Right lobe of liver (tissue), 6 donors: ENCODE measurements at places on chromosomes 5 and 9. TPM values are rescaled to one million over a fixed set of nuclear protein-coding genes. Genes with fewer than 3 reads are reported as not detected.

GRCh38 chr5:11851416-11851815, 52.8 kb downstream of the CTNND2 start:
- no peaks in the 10 kb centered on the region for H3K36me3 ChIP-seq
- no peak overlapping the region for H3K4me3 ChIP-seq

- H3K4me1 ChIP-seq = peaks cover 7% of the 10 kb centered on the region
- H3K27me3 ChIP-seq = no peaks in the 10 kb centered on the region
- no peak overlapping the region for H3K27ac ChIP-seq
- no peak for DNase-seq
These were observed 2.9 kb downstream of the TGFBI start for GRCh38 chr5:136031711-136032110.

FGF1 gene
- total RNA-seq = 0.12 TPM

GRCh38 chr9:89622933-89623861, 18.4 kb downstream of the GADD45G start:
- H3K27ac ChIP-seq = no peak overlapping the region
- H3K4me1 ChIP-seq = no peaks in the 10 kb centered on the region
- H3K36me3 ChIP-seq = no peaks in the 10 kb centered on the region
- H3K4me3 ChIP-seq = no peak overlapping the region

- H3K4me3 ChIP-seq = no peak overlapping the region
- no peaks in the 10 kb centered on the region for H3K27me3 ChIP-seq
- peaks cover 65% of the 10 kb centered on the region for H3K4me1 ChIP-seq
- DNase-seq = peak; percentile 29
These were observed 400.3 kb downstream of the ZSWIM6 start for GRCh38 chr5:61732369-61732768.

GRCh38 chr5:117065161-117065560, 490.5 kb upstream of the SEMA6A start:
- no peak overlapping the region for H3K27ac ChIP-seq
- H3K4me1 ChIP-seq = no peaks in the 10 kb centered on the region
- no peak overlapping the region for H3K4me3 ChIP-seq
- no peaks in the 10 kb centered on the region for H3K36me3 ChIP-seq
- DNase-seq = no peak

- no peak overlapping the region for H3K4me3 ChIP-seq
- H3K36me3 ChIP-seq = no peaks in the 10 kb centered on the region
- no peak overlapping the region for H3K27ac ChIP-seq
- H3K4me1 ChIP-seq = no peaks in the 10 kb centered on the region
These were observed 338.0 kb downstream of the SEMA5A start for GRCh38 chr5:9207817-9208418.

NR2F1-AS1 gene
- 3.8 TPM for total RNA-seq

DNA sequence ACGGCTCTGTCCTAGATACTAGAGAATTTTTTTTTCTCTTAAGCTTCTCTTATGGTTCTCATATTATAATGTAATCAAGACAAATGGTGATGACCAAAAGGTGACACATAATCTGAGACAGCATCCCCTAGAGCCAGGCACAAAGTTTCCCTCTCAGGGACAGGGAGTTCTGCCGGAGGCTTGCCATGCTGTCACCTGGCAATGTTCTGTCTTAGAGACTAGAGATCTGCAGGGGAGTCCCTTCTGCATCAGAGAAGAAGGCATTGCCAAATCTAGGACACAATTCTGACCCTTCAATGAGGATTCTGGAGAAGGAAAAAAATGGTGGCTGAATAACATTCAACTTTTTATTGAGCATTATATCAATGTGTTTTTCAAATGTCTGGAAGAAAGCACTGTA, 261.2 kb upstream of the TRPC7 start:
- H3K4me3 ChIP-seq = no peak overlapping the region
- H3K36me3 ChIP-seq = no peaks in the 10 kb centered on the region
- H3K27me3 ChIP-seq = no peaks in the 10 kb centered on the region

SLC23A1 gene
- total RNA-seq = 22.1 TPM

DNA sequence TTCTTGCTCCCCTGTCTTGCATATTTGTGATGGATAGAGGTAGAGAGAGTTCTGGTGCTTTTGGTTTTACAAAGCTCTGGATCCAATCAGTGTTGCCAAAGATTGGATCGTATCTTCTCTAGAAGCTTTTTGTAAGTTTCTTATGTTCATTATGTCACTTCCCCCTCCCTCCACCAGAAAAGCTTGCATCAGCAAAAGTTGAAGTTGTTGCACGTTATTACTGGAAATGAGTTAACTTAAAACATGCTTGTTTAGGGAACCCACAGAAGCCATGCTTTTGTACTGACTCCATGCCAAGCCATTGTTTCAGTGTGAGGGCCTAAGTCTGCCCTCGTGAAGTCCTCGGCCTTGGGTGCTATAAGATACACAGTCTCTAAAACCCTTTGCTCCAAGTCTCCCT, 186.5 kb downstream of the ERCC6L2 start:
- no peak overlapping the region for H3K4me3 ChIP-seq
- no peak for DNase-seq
- no peaks in the 10 kb centered on the region for H3K27me3 ChIP-seq
- H3K36me3 ChIP-seq = no peaks in the 10 kb centered on the region
- no peaks in the 10 kb centered on the region for H3K4me1 ChIP-seq

DNA sequence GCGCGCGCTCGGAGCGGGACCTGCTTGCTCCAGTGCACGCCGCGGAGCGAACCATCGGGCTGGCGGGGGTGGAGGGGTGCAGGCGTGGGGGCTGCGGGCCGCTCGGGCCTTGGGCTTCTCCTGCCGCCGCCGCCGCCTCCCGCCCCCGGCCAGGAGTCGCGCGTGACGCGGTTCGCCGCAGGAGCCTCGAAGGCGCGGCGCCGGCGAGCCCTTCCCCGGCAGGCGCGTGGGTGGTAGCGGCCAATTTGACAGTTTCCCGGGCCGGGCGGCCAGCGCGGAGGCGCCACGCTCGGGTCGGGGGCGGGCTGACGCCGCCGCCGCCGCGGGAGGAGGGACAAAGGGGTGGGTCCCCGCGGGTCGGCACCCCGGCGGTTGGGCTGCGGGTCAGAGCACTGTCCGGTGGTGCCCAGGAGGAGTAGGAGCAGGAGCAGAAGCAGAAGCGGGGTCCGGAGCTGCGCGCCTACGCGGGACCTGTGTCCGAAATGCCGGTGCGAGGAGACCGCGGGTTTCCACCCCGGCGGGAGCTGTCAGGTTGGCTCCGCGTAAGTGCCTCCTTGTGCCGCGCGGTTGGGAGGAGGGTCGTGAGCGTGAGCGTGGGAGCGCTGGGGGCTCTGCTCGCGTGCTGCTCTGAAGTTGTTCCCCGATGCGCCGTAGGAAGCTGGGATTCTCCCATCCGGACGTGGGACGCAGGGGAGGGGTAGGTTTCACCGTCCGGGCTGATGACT, at the start of gene TJP2:
TJP2 (plus strand) TSS at position 387 of the 725 bp plus-strand sequence; CDS start at position 483, 96 bp downstream.
- peak within 1 kb of the TSS; percentile 70 for H3K4me3 ChIP-seq
- DNase-seq = peak; percentile 91
- H3K36me3 ChIP-seq = no peaks in the 10 kb centered on the region

- no peak overlapping the region for H3K27ac ChIP-seq
- no peaks in the 10 kb centered on the region for H3K36me3 ChIP-seq
- H3K4me3 ChIP-seq = no peak overlapping the region
- no peak for DNase-seq
These were observed 196.0 kb downstream of the NR2F1-AS1 start for GRCh38 chr5:93384995-93385394.

ANKRD31 gene
- 0.14 TPM for total RNA-seq

DNA sequence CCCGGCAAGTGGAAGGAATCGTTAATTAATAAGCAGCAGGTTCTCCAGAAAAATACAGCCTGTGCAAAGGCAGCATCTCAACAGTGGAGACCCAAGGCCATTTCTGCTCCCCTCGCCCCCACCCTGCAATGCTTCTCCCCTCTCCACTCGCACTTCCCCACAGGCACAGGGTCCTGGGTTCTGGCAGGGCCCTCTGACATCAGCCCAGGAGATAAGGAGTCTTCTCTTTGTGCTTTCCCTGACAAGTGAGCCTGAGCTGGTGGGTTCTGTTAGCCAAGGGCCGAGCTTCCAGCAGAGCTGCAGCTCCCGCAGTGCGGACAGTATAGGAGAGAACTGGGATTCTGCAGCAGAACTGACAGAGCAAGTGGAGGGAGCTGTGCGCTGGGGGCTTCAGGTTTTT, 257.5 kb downstream of the NSG2 start:
- H3K4me3 ChIP-seq = no peak overlapping the region
- no peak overlapping the region for H3K27ac ChIP-seq
- no peaks in the 10 kb centered on the region for H3K4me1 ChIP-seq
- DNase-seq = no peak

GRCh38 chr5:373710-374602, 52.4 kb downstream of the AHRR start:
- DNase-seq = no peak
- H3K36me3 ChIP-seq = no peaks in the 10 kb centered on the region
- no peak overlapping the region for H3K4me3 ChIP-seq
- H3K4me1 ChIP-seq = no peaks in the 10 kb centered on the region

GRCh38 chr5:171226096-171226754, 82.8 kb upstream of the TLX3 start:
- H3K27me3 ChIP-seq = no peaks in the 10 kb centered on the region
- no peaks in the 10 kb centered on the region for H3K36me3 ChIP-seq
- no peak overlapping the region for H3K4me3 ChIP-seq
- DNase-seq = no peak
- H3K4me1 ChIP-seq = no peaks in the 10 kb centered on the region

PSD2 gene
- not detected for total RNA-seq

DNA sequence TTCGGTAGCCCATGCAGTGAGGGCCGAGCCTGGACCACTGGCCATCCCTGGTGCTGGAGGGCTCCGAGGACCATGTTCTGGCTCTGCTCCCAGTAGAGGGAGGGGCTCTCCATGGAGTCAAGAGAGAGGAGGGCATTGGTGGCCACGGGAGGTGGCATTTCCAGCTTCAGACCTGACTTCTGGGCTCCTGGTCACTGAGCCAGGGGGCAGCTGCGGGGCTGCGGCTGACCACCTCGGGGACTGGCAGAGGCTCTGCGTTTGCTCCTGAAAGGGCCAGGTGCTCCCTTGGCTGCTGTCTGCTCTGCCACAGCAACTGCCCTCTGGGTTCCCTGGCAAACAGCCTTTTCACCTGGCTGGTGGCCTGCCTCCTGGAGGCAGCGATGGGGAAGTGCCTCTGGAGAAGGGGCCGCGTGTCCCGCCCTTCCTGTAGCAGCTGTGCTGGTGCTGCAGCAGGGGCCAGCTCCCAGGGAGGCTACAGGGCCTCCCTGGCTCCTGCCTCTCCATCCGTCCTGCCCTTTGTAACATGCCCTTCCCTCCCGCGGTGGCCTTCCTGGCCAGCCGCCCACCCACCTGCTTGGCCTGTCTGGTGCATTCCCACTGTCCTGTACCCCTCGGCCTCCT, 144.6 kb downstream of the CACNA1B start:
- no peaks in the 10 kb centered on the region for H3K27me3 ChIP-seq
- H3K27ac ChIP-seq = no peak overlapping the region
- no peak for DNase-seq
- no peaks in the 10 kb centered on the region for H3K4me1 ChIP-seq
- H3K36me3 ChIP-seq = no peaks in the 10 kb centered on the region

- no peaks in the 10 kb centered on the region for H3K36me3 ChIP-seq
- DNase-seq = no peak
- no peak overlapping the region for H3K4me3 ChIP-seq
- no peaks in the 10 kb centered on the region for H3K27me3 ChIP-seq
- H3K4me1 ChIP-seq = no peaks in the 10 kb centered on the region
These were observed 14.6 kb downstream of the FGF1 start for GRCh38 chr5:142671266-142671665.

- no peaks in the 10 kb centered on the region for H3K4me1 ChIP-seq
- H3K36me3 ChIP-seq = no peaks in the 10 kb centered on the region
- no peak for DNase-seq
These were observed 34.1 kb upstream of the CPLANE1 start for GRCh38 chr5:37283214-37283820.

FIBCD1 gene
- not detected for total RNA-seq

GALNT12 gene
- 0.30 TPM for total RNA-seq

- no peaks in the 10 kb centered on the region for H3K27me3 ChIP-seq
- H3K27ac ChIP-seq = no peak overlapping the region
- no peaks in the 10 kb centered on the region for H3K4me1 ChIP-seq
- DNase-seq = no peak
These were observed 161.2 kb downstream of the FGF18 start for GRCh38 chr5:171580502-171581265.
